Heart left ventricle (tissue), 16 donors: ENCODE measurements at places on chromosomes 1 and 21. TPM values are rescaled to one million over a fixed set of nuclear protein-coding genes. Genes with fewer than 3 reads are reported as not detected.

GRCh38 chr1:162899422-162900146, 38.6 kb upstream of the CCDC190 start:
- no peak for DNase-seq

DNA sequence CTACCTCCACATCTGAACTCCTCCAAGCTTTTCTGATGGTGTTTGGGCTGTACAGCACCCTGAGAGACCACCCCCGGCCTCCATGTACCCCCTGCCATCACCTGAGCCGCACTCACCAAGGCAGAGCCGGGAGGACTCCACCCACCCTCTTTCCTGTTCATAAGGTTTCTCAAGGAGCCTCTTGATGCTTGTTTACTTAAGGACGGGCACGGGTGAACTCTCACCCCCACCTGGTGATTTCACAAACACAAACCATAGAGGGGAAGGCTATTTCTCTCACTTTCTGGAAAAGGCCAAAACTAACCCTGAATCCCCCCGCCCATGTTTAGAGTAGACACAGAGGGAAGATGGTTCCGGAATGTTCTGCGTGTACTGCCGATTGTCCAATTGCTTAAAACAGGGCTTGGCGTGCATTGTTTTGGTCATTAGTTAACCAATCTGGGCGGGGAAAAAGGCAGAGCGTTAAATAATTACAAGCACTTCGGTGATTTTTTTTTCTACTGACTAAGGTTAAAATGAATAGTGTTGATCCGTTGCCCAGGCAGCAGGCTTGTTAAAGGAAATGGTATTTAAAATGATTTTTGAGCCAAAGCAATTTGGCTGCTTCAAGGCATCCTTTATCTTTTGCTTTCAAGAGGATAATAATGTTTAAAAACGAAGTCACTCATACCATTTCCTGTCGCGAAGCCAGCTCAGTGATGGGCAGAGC, 279.8 kb upstream of the VAMP3 start:
- DNase-seq, result no peak

DNA sequence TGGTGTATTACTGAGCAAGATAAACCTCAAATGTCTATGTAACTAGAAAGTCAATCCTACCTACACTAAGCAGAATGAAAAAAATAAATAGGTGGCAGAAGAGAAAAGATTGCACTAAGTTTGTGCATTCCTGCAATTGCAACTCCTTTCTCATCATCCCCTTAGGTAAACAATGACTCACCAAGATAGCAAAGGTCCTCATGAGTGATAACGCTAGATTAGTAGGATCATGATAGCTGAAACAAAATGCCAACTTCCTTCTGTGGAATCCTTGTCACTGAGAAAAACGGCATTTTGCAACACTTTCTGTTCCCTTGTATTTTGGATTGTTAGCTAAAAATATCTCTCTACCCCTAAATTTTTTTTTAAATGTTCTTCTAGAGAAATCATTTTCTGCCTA, 20.0 kb upstream of the FCER1A start:
- no peak for DNase-seq

- DNase-seq, result peak; percentile 66
Measured at GRCh38 chr1:74363220-74363619, 128.0 kb downstream of the TNNI3K start.

DNA sequence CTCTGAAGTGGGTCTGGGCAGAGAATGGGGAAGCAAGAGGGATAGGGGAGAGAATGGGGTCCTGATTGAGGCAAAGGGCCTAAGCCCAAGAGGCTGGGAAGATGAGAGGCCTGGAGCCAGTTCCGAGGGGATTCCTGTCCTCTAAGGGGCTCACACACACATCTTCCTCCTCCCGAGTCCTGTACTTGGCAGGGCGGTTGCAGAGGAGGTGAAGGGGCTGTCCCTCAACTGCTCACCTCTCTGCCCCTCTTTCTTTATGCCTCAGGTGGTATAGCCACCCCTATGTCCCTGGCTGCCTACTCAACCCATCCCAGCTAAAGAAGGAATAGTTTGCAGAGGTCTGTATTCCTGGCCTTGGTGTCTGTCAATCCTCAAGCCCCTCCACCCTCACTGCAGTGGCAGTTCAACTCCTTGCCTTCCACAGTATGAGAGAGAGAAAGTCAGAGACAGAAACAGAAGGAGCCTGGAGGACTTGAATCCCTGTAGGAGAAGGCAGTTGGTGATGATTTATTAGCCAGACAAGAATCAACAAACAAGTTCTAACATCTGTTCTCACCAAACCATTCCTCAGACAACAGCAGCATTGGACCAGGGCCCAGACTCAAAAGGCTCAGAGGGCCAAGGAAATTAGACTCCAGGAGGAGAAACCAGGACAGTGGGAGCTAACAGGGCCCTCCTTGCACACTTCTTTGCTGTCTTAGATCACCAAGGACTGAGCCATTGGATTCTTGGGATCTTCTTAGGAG, 10.7 kb downstream of the SH2D2A start:
- DNase-seq, result no peak

- no peak for DNase-seq
Measured at GRCh38 chr1:75237316-75237715, 103.1 kb downstream of the LHX8 start.

GRCh38 chr1:5200006-5200405, 545.6 kb downstream of the AJAP1 start:
- no peak for DNase-seq

GRCh38 chr21:16318651-16319300, 589.0 kb downstream of the USP25 start:
- no peak for DNase-seq

GRCh38 chr1:29675481-29676263, 439.4 kb downstream of the PTPRU start:
- DNase-seq, result peak; percentile 17

DNA sequence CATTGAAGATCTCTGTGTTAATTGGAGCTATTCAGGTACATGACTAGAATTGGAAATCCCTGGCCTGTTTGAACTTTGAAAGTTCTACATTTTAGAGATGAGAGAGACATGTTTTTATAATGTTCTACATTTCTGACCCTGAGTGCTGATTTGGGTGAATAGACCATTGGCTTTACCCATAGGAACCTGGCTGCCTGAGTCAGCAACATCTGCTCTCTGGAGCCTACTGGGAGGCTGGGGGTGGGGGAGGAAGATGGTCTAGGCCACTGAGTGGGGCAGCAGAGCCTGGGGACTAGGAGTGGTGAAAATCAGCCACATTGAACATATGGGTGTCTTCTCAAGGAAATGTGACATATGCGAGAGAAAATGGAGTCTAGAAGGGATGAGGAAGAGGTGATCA, 1.4 kb upstream of the VANGL1 start:
- DNase-seq, result no peak

DNA sequence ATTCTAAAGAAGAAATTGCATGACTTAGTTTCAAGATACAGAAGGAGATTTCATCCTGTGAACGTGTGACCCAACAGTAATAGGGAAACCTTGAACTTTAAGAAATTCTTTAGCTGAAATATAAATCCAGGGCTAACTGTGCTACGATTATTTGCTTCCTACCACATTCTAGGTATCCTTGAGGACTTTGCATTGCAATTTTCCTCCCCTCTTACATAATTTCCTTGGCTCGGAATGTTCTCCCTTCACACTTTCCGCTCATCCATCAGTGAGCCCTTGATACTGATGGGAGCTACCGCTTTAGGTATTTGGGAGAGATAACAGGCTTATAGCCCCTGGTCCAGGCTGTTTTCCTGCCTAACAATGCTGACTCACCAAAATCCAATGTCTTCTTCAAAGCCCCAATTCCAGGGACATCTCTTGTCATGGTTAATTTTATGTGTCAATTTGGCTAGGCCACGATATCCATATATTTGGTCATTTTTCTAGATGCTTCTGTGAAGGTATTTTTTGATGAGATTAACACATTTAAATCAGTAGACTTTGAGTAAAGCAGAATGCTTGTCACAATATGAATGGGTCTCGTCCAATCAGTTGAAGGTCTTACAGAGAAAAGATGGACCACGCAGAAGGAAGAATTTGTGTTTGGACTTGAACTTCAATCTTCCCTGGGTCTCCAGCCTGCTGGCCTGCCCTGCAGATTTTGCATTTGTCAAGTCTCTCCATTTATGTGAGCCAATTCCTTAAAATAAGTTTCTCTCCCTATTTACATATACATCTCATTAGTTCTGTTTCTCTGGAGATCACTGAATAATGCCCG, 121.2 kb downstream of the PTPN14 start:
- no peak for DNase-seq

- DNase-seq, result no peak
Measured at GRCh38 chr1:27821761-27822315, 8.7 kb upstream of the PPP1R8 start.

Gene KRTAP12-3
- not detected for total RNA-seq

- no peak for DNase-seq
Measured at GRCh38 chr1:214002060-214002459, 14.3 kb downstream of the PROX1 start.

GRCh38 chr1:56547977-56548376, 31.4 kb downstream of the PLPP3 start:
- no peak for DNase-seq

DNA sequence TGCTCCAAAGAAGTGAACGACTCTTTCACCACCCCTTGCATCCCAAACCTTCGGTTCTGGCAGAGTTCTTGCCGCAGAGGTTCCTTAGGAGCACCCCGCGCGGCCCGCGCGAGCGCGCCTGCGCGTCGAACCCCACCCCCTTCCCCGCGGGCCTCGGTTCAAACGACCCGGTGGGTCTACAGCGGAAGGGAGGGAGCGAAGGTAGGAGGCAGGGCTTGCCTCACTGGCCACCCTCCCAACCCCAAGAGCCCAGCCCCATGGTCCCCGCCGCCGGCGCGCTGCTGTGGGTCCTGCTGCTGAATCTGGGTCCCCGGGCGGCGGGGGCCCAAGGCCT, at the start of gene C1orf56:
Gene C1orf56 (plus strand): TSS at position 161 of the 334 bp plus-strand sequence. CDS start 97 bp downstream, at position 258.
- DNase-seq, result peak; percentile 76

DNA sequence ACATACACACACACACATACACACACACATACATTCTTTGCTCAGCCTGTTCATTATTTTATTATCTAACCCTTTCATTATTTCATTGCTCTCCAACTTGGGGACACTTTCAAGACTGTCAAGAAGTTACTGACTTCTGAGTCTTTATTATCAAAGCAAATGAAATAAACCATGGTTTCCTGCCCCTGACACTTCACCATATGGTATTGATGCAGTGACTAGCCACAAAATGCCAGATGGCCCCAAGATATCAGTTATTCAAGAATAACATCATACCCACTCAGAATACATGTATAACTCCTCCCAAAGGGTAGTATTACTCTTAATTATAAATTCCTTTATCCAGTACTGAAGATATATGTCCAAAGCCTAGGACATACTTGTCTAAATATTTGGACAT, 197.3 kb downstream of the MRPL39 start:
- DNase-seq, result no peak

DNA sequence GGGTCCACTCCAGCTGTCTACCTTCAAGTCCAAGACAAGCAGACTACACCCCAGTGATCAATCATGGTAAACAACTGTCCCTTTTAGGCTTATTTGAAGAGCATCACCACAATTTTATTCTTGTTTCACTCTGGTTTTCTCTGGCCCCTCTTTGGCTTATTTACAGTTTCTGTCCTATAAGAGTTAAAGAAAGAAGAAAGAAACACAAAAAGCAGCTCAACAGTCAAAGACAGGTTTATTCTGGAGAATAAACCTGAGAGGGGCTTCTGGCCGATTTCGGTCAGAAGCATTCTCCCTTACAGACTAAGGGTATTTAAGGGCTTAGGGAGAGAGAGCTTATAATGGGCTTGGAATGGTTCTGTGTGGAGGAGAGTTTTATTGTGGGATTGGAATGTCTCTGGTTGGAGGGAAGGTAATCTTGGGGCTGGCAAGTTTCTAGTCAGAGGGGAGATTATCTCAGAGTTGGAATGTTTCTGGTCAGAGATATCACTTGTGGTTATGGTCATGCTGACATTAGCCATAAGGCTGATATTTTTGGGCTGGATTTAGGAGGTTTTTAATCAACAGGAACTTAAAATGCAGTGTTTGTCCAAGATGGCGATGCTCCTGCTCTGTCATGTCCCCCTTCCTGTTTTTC, 161.0 kb downstream of the URB2 start:
- DNase-seq, result no peak

- no peak for DNase-seq
Measured at GRCh38 chr1:8281843-8282509, 35.9 kb upstream of the SLC45A1 start.

DNA sequence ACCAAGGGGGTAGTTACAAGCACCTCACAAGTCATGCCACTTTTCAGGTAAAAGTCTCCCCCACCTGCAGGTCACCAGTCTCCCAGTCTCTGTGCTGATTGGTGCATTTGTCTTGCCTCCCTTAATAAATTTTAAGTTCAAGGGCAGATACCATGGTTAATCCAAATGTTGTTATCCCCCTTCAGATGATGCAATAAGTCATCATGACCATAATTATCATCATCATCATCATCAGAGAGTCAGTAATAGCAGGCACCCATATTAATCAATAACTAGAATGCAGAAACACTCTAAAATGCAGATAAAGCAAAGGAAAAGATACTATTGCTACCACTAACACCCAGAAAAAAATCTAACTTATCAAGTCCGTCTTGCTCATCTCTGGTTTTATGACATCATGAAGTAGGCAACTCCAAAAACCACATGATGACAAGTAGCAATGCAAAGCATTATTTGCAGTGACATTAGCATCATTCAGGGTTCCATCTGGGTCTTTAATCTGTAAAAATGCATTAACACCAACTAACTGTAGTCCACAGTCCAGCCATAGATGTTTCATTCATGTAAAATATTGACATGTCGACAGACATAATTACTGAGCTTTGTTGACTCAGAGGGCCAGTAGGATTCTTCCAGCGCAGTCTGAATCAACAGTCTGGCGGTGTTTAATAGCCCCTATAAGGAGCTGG, 492.0 kb upstream of the RUNX1 start:
- DNase-seq, result no peak

GRCh38 chr1:43348809-43349593, 9.8 kb upstream of the CDC20 start:
- DNase-seq, result peak; percentile 90

Gene SORT1
- total RNA-seq, result 165 TPM

Gene ANGPTL3
- total RNA-seq, result not detected

DNA sequence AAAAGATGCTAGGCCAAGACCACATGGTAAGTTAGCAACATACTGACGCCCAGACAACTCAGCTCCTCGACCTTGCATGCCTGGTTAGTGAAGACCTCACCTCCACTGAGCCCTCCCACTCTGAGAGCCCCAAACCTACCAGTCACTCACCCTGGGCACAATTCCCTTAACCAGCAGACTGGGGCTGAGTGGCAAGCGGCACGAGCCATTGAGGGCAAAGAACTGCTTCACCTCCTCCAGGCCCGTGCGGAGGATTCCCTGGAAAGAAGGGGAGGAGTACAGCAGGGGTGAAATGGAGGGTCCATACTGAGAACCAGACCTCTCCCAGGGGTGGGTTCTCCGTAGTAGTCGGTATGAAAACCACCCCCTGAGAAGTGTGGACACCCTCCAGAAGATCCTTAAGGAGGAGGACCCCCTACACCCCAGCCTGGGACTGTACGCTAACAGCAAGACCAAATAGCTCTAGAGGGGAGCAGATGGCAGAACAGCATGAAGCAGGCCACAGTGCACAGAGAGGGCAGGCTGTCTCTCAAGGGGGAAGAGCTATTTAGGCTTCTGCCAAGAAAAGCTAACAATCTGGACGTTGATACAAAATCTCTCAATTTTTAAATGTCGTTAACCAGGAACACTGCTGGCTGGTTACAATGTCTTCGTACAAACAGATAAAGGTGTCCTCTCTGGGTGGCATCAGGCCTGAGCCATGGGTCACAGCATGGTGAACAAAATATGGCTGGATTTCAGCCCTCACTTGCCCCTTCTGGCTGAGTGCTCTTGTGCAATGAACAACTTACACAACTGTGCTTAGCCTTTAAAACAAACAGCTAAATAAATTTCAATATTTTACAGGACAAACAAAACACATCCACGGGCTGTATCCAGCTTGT, 31.0 kb upstream of the PPP1R15B start:
- no peak for DNase-seq

Gene IRF6
- 32.4 TPM for total RNA-seq

GRCh38 chr1:42529724-42530181, 66.7 kb downstream of the CCDC30 start:
- DNase-seq, result no peak
